Skeletal muscle cell (primary cell): ENCODE measurements at places on chromosomes 13 and 19.

DNA sequence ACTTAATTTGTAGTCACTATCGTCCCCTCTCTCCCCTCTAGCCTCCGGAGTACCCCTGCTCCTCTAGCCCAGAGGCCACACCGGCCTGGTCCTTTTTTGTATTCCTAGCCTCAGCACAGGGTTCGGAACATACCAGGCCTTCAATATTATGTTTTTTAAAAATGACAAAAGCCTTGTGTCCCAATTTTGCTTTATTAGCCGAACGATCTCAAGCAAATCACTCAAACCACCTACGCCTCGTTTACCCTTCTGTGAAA lies 463 bp upstream of the POMP start:
- no peak for DNase-seq

DNA sequence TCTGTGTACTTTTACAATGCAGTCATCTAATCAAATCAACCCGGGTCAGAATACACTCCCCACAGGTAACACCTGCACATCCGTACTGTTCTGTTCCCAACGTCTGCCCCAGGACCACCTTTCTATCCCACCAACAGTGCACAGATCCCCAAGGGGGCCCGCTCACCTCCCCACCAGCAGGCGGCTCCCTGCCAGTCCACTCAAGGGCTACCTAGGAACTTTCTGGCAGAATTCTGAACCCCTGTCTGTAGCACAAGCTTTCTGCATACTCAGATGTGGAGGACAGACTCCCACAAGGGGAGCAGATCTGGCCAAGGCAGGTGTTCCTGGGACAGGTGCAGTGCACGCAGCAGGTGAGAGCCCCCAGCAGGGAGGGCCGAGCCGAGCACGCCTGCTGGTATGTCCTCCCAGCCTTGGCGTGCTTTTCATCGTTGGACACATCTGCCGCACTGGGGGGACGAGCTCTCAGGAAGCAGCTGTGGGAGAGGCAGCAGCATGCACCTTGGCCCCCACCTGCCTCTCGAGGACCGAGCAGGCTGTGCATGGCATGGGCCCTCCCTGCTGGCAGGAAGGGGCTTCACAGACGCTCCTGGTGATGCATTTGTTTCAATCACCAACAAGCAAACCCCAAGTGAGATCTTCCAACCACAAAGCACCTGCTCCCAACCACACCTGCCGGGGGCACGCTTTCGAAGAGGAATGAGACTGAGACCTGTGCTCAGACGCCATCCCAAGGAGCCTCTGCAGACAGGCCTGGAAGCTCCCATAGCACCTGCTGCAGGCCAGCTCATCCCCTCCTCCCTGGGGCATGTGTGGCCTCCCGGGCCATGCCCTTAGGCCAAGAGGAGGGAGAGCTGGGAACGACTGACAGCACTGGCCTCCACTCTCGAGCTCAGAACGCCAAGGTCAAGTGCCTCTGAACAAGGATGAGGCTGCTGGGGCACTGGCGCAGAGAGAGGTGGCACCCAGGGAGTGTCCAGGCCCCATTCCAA lies 35.9 kb downstream of the RAB20 start:
- DNase-seq, result no peak

DNA sequence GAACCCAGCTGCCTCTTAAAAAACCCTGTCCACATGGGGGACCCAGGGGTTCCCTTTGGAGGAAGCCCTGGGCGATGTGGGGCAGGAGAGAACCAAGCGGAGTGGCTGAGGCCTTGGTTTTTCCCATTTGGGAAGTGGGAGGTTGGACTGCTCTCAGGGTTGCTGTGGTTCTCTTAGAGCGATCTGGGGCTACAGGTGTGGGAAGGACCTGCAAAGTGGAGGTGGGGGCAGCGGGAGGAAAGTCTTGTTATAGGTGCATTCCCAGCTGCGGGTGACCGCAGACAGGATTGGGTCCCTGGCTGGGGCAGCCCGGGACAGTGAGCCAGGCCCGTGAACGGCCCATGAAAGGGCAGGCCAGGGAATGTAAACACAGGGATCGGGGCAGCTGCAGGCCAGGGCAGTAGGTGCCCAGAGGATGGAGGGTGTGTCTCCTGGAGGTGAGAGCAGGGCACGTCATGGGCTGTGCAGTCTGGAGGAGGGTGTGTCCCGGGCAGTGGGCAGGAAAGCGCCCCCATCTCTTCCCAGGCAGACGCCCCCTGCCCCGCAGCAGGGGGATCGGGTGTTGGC lies 814 bp downstream of the SLC25A23 start:
- DNase-seq, result no peak

- no peak for DNase-seq
These were observed 400.5 kb downstream of the KLF12 start for GRCh38 chr13:73733706-73734105.

DNA sequence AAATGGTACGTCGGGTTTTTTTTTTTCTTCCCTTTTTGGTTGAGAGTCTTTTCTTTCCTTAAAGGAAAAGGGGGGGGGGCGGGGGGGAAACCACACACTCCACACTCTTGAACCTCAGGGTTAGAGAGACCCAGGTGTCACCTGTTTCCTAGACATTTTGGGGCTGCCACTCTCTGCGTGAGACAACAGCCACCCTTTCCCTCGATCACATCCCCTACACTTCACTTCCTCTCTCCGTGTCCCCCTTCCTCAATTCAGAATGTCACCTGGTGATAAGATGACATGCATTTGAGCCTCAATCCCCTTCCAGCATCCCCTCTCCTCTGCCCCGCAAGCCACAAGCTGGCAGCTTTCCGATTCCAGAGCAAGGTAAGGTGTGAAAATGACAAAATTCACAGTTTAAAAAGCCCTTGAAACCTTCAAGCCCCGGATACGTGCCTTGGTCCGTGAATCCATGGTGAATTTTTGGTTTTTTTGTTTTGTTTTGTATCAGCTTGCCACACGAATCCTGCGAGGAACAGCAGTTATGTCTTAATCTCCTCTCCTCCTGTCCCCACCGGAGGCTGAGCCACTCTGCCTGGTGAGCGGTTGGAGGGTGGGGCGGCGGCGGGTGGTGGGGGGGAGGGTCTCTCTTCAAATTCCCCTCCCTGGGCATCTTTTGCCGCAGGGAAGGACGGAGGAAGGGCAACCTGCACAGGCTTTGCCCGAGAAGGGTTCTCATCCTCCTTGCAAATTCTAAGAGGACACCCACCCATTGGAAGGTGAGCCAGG lies 4.2 kb downstream of the PTPRS start:
- DNase-seq, result no peak

- no peak for DNase-seq
These were observed 116.2 kb upstream of the ZNF536 start for GRCh38 chr19:30255791-30256495.

DNA sequence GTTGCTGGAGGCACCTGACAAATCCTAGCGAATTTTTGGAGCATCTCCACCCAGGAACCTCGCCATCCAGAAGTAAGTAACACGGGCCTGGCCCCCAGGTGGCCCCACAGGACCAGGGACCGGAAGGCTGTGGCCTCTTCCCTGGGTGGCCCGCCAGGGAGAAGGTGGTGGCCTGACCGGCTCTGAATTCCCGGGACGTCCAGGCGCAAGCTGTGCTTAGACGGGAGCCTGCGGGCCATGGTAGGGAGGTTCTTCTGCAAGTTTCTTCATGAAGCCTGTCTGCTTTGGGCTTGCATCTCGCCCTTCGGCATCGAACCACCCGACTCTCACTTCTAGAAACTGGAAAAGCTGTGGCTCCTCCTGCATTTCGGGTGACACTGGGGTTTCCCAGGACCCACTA lies 47.4 kb downstream of the KDM4B start:
- no peak for DNase-seq

DNA sequence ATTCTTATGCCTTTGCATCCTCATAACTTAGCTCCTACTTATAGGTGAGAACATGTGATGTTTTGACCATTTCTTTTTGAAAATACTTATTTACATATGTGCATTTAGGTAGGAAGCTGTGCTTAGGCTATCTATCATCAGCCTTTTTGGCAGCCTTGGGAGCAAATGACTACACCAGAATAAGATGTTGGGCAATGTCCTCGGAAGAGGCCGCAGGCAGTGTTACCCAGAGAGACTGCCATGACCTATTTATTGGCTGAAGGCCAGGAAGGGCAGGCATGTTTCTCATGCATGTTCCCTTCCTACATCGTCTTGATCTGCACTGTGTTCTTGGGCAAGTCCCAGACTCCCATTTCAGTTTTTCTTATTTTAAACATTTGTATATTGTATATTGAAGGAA lies 122.3 kb downstream of the B3GLCT start:
- DNase-seq, result peak; percentile 93

- no peak for DNase-seq
These were observed 430.3 kb downstream of the ZNF536 start for GRCh38 chr19:30802424-30803013.

DNA sequence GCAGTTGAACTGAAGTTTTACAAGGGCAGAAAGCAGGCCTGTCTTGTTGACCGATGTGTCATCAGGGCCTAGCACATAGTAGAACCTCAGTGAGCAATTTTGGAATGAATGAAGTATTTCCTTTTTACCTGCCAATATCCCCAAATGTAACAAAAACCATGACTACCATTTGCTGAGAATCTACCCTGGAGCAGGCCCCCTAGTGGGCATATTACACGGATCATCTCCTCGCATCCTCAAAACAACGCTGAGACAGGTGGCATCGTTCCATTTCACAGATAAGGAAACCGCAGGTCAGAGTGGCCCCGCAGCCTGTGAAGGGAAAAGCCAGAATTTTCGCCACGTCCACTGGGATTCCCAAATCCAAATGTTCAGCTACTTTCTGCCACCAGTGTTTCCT lies 77.9 kb downstream of the CACNA1A start:
- DNase-seq, result no peak

- DNase-seq, result peak; percentile 36
These were observed at the start of gene DCLK1 for GRCh38 chr13:36131222-36131930. DCLK1 (minus strand) TSS chr13:36131382.

DNA sequence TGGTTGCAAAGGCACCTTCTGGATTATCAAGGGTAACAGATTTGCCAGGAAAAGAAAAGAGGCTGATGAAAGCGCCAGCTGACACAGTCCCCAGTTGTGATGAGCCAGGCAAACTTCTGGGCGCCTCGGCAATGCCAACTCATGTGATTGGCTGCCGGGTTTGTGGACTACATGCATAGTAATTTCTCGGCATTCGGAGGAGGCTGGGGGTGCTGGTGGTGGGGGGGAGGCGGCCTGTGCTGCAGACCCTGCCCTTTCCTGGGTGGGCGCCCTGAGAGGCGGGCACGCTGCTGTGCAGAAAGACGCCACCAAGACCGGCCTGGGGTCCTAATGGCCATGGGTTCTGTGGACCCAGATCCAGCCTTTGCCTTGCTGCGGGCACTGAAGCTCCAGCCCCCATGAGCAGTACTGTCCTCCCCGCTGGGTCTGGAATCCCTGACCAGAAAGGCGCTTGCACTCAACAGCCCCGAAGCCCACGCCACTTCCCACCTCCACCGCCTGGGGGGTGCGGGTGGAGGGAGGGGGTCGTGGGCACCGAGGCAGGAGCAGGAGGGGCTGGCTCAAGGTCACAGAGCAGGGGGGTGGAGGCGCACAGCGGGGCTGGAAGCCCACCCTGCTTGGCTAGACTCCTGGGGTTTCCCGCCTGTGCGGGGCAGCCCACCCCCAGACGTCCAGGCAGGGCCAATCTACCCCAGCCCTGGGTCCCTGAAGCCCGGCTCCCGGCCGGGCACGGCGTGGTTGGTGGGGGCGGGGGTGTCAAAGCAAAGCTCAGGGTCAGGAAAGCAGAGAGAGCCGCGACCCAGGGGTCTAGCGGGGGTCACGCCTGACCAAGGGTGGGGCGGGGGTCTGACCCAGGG lies 1.0 kb downstream of the DIRAS1 start:
- no peak for DNase-seq

DNA sequence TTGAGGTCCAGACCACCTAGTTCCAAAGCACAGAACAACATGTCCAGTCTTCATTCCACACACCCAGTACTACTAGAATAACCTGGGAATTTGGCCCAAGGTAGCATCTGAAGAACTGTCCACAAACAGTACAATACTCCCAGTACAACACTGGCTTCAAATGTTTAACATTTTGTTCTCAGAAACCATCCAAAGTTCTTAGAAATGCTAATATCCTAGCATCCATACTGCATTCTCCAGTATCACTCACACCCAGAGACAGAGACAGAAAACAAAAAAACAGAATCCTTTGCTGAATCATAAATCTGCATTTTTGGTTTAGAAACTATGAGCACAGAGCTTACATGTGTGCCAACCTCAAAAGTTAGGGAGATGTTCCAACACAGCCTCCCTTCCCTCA lies 490.8 kb downstream of the FOXO1 start:
- DNase-seq, result no peak

GRCh38 chr13:48593536-48593935 lies 60.2 kb upstream of the CYSLTR2 start:
- no peak for DNase-seq

DNA sequence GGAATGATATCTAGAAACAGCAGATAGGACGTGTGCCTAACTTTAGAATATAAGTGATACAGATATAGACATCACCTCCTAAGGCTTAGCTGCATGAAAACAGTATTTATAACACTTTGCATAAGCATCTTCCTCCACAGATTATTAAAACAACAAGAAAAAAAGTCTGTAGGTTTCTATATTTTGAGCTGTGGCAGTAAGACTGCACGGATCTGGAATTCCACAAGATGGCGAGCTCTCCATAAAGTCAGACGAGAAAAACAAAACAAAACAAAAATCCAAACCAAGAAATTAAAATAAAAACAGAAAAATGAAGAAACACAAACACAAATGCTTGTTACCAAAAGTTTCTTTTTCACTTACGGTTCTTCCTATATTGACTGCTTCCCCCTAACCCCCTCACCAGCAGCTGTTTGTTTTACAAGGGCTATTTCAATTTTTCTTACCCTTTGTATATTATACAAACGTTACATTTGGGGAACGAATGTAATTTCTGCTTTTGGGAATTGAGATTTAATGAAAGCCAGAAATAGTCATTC lies 285.8 kb downstream of the MYO16 start:
- no peak for DNase-seq

DNA sequence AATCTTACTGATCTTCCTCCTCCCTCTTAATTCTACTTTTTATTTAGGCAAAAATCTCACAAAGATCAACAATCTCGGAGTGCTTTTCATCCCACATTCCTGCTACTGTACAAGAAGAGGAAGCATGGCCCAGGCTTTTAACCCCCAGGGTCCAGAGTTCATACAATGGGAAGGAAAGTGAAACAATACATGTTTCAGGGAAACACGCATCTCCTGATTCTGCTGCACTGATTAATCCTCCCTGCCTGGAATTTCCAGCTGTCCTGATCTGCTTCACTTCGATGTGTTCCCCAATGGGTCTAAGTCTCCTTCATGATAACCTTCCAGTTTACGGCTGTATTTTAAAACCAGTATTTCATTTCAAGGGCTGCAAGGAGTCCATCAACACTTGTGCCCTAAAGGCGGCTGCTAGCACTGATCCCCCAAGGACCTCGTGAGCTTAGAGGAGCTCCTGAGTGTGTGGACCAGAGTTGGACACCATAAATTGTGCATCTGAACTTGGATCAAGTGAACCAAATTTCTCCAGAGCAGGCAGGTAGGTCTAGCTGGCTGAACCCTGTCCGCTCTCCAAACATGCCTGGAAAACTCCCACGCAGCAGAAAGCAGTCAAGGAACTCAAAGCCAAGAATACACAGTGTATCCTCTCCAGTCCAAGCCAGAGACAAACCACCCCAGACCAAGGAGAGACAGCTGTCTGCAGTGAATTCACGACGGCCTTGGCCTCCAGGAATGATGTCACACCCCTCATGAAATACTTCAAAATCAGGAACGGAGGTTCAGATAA lies 44.3 kb downstream of the COL4A1 start:
- no peak for DNase-seq

- no peak for DNase-seq
These were observed 512 bp downstream of the RPS19 start for GRCh38 chr19:41860419-41861115.

- DNase-seq, result no peak
These were observed at the start of gene EHD2 for GRCh38 chr19:47713046-47714021. EHD2 (plus strand) TSS chr19:47713422; CDS start chr19:47716613, 3,191 bp downstream.

GRCh38 chr19:3119071-3119595 lies 16.7 kb upstream of the GNA15 start:
- DNase-seq, result no peak
